Articular chondrocyte of knee joint (primary cell): ENCODE measurements at places on chromosomes 12 and 14. TPM values are rescaled to one million over a fixed set of nuclear protein-coding genes. Genes with fewer than 3 reads are reported as not detected.

The NYNRIN gene
- 14.0 and 14.4 TPM in 2 replicates for total RNA-seq

The MIP gene
- 0.26 TPM in 1 of 2 replicates, not detected in the other for total RNA-seq

The IFNG gene
- not detected in 2 replicates for total RNA-seq

The WNT5B gene
- total RNA-seq = 36.5 and 42.5 TPM in 2 replicates

The RIPK3 gene
- total RNA-seq = 180 and 256 TPM in 2 replicates
